Astrocyte of the cerebellum (primary cell): ENCODE measurements at places on chromosomes 13 and 19.

GRCh38 chr13:110528371-110528770 is 33.2 kb downstream of the RAB20 start:
- no peak for DNase-seq

DNA sequence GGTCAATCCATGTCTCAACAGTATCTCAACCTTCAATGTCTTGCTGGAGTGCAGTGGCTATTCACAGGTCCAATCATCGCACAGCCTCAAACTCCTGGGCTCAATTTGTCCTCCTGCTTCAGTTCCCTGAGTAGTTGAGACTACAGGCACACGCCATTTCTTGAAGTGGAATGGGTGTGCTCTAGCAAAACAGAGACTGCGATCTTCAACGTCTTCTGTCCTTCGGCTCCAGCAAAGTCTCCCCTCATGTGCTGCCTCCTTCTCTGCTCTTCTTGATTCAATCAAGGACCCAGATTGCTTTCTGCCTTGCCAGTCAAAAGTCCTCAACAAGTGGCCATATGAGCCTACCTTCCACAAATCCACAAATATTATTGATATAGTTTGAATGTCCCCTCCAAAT is 466.7 kb upstream of the MIR17HG start:
- DNase-seq, result no peak

DNA sequence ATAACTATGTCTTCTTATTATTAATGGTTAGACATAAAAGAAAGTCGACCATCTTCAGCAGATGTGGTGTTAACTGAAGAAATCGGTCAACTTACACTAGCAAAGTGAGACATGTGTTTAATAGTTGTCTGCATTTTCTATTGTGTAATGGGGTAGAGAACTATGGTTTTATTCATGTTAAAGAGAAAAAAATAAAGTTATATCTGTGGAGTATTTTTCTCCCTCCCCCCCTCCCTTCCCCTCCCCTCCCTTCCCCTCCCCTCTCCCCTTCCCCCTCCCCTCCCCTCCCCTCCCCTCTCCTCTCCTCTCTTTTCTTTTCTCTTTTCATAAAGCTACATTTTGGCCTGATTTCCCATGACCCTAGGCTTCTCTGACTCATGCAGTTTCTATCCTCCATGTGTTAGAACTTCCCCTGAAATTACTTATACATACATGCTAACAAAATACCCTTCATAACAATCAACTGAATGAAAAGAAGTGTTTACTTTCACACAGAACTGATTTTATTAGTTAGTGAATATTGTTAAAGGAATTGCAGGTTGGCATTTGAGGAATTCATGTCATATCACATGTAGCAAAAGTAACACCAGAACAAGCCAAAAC is 1431.0 kb upstream of the ATXN8OS start:
- DNase-seq, result no peak

DNA sequence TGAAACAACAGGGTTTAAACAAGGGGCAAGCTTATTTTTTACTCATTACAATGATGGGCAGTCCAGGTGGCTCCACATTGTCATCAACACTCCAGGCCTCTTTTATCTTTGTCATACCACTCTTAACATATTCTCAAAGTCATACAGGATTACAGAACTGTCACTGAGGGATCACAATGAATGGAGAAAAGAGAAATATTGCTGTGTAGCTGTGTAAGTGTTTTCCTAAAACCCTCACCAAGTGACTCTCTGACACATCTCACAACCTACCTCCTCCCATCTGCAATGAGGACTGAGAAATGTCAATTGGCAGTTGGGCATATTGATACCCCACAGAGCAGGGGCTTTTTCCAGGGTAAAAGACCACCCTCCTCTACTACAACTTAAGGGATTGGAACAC is 562.1 kb downstream of the TBC1D4 start:
- no peak for DNase-seq

DNA sequence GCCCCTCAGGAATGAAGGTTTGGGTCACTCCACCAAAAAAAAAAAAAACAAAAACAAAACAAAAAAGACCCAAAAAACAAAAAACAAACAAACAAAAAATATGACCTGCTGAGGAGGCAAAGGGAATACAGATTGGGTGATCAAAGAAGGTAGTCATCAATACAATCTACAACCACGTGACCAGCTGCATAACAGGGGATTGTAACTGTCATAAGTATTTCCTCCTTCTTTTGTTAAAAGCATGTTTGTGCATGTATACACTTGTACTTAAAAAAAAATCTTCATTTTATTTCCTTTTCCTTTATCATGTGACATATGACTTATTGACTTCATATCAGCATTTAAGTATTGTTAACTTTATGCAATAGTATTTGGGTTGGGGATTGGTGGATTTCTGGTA is 165.1 kb upstream of the IRS2 start:
- no peak for DNase-seq

GRCh38 chr13:31951215-31951678 is 80.3 kb upstream of the FRY start:
- no peak for DNase-seq

- no peak for DNase-seq
Measured at GRCh38 chr19:31342926-31343325, 6.3 kb downstream of the TSHZ3 start.

GRCh38 chr13:73480779-73481559 is 422.2 kb downstream of the KLF5 start:
- no peak for DNase-seq

- no peak for DNase-seq
Measured at GRCh38 chr19:38496603-38497487, 63.4 kb downstream of the RYR1 start.

DNA sequence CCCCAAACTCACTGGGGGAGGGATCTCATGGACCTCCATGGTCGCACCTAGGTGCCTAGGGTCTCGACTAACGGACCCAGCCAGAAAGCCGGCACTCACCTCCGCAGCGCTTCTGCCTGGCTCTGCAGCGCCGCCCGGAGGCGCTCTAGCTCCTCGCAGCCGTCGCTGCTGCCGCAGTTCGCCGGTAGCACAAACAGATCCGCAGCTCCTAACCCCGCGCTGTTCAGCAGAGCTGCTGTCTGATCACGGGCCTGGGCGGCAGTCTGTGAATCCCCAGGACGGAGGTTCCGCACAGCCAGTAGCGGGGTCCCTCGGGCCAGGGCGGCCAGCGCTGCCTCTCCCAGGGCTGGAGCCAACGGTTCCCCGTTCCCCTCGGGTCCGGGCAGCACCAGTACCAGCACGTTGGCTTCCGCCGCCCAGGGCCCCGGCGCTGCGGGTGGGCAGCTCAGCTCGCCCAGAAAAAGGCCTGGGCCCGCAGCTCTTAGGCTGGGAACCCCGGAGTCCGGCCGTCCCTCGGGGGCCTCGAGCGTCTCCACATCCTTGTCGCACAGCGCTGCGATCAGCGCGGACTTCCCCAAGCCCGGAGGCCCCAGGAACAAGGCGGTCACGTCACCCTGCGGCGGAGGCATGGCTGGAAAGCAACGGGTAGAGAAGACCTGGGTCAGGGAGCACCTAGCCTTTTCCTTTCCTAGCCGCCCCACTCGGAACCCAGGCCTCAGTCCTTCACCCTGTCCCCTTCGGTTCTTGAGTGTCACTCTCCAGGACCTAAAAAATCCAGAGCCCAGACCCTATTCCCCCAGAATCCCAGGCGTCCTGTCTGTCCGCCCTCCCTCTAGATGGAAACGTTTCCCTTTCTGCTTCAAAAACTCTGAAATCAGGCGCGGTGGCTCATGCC is 977 bp downstream of the IRGQ start:
- DNase-seq, result peak; percentile 24

GRCh38 chr19:41023193-41023592 is 32.1 kb downstream of the CYP2B6 start:
- DNase-seq, result no peak

DNA sequence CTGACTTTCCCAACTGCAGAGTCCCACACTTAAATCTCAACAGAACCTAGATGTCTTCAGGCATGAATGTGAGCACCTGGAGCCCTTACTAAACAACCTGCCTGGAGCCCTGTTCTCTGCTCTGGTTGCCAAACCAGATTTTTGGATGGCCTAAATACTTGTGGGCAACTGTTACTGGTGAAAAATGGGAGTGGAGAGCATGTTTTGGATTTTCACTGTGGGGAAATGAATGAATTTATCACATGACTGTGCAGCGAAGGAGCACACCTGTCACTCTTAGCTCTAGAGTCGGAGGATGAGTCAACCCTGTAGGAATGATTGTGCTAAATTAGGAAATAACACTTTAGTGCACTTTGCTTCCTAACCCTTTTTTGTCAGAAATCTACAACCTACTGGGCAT is 30.3 kb downstream of the SHISA2 start:
- no peak for DNase-seq
